Smooth muscle cell of trachea (primary cell): ENCODE measurements at places on chromosomes 1 and 21. TPM values are rescaled to one million over a fixed set of nuclear protein-coding genes. Genes with fewer than 3 reads are reported as not detected.

Gene FAM163A
- total RNA-seq = not detected in 2 replicates

Gene GJA9
- total RNA-seq = under 0.01 TPM in 1 of 2 replicates, not detected in the other

Gene UBXN10
- under 0.01 TPM in 2 replicates for total RNA-seq

Gene HMGN1
- total RNA-seq = 143 and 303 TPM in 2 replicates

Gene EPS8L3
- total RNA-seq = not detected in 2 replicates

Gene BRDT
- total RNA-seq = not detected in 2 replicates

Gene CORT
- not detected in 2 replicates for total RNA-seq

Gene BNIPL
- under 0.01 and 0.17 TPM in 2 replicates for total RNA-seq

Gene OR10J1
- total RNA-seq = not detected in 2 replicates

Gene PTPN14
- 43.5 and 55.0 TPM in 2 replicates for total RNA-seq

Gene KCNJ9
- total RNA-seq = under 0.01 TPM in 1 of 2 replicates, not detected in the other

Gene AADACL3
- total RNA-seq = not detected in 2 replicates

Gene STUM
- total RNA-seq = under 0.01 TPM in 1 of 2 replicates, not detected in the other

Gene LCE2A
- not detected in 2 replicates for total RNA-seq

Gene KLHL17
- total RNA-seq = 8.0 and 10.3 TPM in 2 replicates

Gene TMEM269
- total RNA-seq = 0.15 and 0.17 TPM in 2 replicates

Gene PADI1
- not detected in 2 replicates for total RNA-seq

Gene TNFRSF8
- total RNA-seq = under 0.01 and 0.15 TPM in 2 replicates

Gene PRDM16
- 1.5 and 4.8 TPM in 2 replicates for total RNA-seq

Gene NOS1AP
- under 0.01 and 0.29 TPM in 2 replicates for total RNA-seq

Gene PTPRU
- total RNA-seq = 14.4 and 42.5 TPM in 2 replicates

Gene DIO1
- under 0.01 TPM in 1 of 2 replicates, not detected in the other for total RNA-seq

Gene MIXL1
- under 0.01 TPM in 1 of 2 replicates, not detected in the other for total RNA-seq

Gene B3GALT2
- 0.15 and 0.17 TPM in 2 replicates for total RNA-seq

Gene LCE2B
- total RNA-seq = not detected in 2 replicates

Gene NUDT4B
- 8.3 and 17.0 TPM in 2 replicates for total RNA-seq

Gene SMAP2
- total RNA-seq = 26.6 and 36.2 TPM in 2 replicates
